ENCODE measurements at places on chromosomes 2 and 18.

GRCh38 chr2:24919506-24920097, 435 bp downstream of the ADCY3 start:
- DNase-seq, result peak; percentile 17

- DNase-seq, result no peak
These were observed 12.1 kb upstream of the SRSF7 start for GRCh38 chr2:38763228-38763627.

- DNase-seq, result no peak
These were observed 4.5 kb downstream of the RAB31 start for GRCh38 chr18:9712611-9713010.

GRCh38 chr18:23380817-23381216, 72.3 kb upstream of the RIOK3 start:
- no peak for DNase-seq

DNA sequence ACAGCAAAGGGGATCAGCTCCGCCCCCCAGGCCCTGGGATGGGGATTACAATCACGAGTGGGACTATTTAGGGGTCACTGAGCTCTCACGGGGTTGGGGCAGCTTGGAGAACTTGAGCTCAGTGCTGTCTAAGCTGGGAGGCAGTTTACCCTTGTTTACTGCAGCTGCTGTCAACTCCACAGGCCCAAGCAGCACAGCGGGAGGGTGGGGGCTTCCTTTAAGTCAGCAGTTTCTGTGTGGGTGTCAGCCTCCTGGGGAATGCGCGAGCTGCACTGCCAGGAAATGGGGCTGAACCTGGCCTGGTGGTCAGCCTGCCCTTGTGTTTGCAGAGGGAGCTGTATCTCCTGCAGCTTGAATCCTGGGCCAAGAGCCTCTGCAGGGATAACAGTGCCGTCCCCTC, 29.8 kb downstream of the TOGARAM2 start:
- DNase-seq, result no peak

Measured in SHP77 (cell line).